Amygdala (tissue), 56 donors: ENCODE measurements at places on chromosomes 3 and 15.

- no peak for DNase-seq
Measured at GRCh38 chr3:54349231-54349652, 226.9 kb downstream of the CACNA2D3 start.

GRCh38 chr3:185519021-185519420 is 20.2 kb upstream of the TMEM41A start:
- no peak for DNase-seq

DNA sequence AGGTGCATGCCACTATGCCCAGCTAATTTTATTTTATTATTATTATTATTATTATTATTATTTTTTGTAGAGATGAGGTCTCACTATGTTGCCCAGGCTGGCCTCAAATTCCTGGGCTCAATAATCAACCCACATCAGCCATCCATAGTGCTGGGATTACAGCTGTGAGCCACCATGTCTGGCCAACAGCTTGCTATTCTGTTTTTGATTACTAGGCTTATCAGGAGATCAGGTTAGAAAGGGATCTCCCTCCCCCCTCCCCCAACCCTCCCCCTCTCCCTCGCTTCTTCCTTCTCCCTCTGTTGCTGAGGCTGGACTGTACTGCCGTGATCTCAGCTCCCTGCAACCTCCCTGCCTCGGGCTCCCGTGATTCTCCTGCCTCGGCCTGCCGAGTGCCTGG is 8.6 kb downstream of the CLN6 start:
- no peak for DNase-seq

DNA sequence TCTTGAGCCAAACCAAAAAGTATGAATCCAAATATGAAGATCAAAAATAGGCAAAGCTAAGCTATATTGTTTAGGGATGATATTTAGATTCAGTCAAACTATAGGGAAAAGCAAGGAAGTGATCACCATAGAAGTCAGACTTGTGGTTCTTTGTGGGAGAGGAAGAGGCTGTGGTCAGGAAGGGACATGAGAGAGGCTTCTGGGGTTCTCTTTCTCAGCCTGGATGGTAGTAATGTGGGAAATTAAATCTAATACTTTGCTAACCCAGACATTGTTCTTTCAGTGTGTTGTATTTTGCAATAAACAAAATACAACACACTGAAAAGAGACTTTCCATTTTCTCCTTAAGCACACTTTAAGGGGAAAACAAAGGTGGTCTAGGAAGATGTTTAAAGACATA is 3.1 kb downstream of the CX3CR1 start:
- no peak for DNase-seq

- no peak for DNase-seq
Measured at GRCh38 chr3:134078169-134078831, 48.6 kb upstream of the SLCO2A1 start.

DNA sequence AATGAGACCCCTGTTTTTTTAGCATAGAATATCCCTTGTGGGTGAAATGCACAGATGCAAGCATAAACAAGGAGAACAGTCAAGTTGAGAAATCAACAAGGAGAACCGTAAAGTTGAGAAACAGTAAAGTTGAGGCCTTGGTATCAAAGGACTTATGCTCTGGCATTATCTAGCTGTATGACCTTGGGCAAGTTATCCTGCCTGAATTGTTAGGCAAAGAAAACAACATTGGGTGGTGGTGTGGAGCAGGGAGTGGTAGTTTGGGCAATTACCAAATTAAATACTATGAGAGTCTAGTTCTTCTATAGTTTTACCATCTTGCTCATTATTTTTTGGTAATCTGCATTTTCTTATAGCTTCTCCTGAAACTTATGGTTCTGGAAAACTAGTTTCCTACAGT is 573.4 kb upstream of the ARPP21 start:
- no peak for DNase-seq

- DNase-seq = no peak
Measured at GRCh38 chr3:185925353-185925752, 12.5 kb downstream of the TRA2B start.

DNA sequence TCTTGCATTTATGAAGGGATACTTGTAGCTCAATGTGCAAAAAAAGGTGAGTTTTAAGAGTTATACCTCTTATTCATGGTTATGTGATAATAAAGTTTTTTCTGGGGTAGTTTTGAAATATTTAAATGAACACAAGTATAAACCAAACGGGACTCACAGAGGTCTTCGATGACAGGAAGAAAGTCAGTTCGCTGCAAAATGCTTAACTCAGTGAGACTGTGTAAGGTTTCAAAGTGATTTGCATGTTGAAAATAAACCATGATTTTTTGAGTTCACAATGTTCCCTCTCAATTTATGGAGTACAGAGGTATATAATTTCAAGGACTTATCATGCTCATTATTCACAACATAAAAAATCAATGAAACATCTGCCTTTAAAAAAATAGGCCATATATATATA is 36.3 kb upstream of the MYH15 start:
- DNase-seq = no peak

DNA sequence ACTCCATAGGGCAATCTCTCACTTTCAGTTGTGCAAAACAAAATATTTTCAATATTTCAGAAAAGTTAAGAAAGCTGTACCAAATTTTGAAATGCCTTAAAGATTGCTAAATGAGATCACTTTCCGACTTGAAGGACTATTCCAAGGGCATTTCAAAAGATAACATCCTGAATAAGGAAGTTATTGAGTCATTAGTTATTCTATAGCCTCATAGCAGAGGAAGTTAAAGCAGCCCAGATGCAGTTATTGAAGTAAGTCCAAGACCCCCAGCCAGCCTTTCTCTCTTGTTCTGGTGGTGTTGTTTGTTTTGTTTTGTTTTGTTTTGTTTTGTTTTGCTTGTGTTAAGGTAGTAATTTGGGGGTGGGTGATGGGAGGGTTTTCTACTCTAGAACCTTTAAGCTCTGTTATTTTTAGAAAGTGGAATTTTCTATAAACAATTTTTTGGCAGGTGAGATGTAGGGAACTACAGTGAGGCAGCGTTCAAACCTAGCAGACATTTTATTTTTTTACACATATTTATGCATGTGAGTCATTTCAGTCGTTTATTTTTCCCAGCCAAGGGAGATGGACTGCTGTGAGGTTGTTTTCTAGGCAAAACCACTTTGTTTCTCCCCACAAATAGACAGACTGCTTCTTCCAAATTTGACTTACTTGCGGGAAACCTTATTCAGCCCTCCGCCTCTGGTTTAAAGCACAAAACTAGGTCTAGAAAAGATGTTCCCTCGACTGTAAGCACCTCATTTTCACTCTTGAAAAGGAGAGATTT is 216.3 kb upstream of the ARPP21 start:
- DNase-seq = no peak

DNA sequence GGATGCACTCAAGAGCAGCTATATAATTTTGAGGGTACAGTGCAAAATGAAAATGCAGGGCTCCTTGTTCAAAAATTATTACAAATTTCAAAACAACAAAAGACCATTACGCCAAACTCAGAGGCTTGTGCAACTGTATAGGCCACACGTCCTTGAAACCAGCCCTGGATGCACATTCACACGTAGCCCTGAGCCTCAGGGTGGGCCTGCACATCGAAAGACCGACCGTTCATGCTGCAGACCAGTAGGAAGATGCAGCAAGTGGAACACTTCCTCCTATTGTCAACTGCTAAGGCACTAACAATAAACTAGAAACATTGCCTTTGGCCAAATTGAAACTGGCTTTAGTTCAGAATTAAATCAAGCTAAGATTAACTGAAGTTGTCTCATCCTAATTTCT is 174.7 kb downstream of the SHOX2 start:
- no peak for DNase-seq

- no peak for DNase-seq
Measured at GRCh38 chr15:59398220-59398619, 25.5 kb upstream of the MYO1E start.

DNA sequence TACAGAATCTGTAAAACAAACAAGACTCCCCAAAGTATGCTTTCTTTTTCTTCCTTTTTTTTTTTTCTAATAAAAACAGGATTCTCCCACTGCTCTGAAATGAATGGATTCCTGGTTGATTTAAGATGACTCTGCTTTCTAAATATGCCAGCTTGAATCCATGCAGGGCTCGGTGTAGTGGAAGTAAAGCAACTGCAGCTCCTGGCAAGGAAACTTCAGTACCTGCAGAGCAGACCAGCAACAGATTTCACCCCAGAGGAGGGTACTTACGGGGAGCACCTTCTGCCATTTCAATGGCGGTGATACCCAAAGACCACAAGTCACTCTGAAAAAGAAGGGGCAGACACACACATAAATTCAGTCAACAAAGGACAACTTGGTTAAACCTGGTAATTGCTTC is 150.5 kb upstream of the SLC2A2 start:
- no peak for DNase-seq

DNA sequence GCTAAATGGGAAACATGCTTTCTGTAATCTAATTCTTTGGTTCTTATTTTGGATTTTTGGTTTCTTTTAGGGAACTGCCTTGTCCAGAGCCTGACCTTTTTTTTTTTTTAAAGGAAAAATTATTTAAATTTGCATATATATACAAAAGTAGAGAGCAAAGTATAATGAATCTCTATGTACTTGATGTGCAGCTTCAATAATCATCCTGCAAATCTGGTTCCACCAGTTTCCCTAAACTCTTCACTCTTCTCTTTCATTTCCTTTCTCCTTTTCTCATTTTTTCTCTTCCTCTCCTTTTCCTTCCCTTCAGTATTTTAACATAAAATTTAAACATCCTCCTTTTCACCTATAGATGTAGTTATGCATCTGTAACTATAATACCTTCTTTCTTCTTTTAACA is 82.5 kb downstream of the USP13 start:
- DNase-seq = no peak

- DNase-seq = no peak
Measured at GRCh38 chr15:36544518-36545466, 34.6 kb upstream of the CDIN1 start.

DNA sequence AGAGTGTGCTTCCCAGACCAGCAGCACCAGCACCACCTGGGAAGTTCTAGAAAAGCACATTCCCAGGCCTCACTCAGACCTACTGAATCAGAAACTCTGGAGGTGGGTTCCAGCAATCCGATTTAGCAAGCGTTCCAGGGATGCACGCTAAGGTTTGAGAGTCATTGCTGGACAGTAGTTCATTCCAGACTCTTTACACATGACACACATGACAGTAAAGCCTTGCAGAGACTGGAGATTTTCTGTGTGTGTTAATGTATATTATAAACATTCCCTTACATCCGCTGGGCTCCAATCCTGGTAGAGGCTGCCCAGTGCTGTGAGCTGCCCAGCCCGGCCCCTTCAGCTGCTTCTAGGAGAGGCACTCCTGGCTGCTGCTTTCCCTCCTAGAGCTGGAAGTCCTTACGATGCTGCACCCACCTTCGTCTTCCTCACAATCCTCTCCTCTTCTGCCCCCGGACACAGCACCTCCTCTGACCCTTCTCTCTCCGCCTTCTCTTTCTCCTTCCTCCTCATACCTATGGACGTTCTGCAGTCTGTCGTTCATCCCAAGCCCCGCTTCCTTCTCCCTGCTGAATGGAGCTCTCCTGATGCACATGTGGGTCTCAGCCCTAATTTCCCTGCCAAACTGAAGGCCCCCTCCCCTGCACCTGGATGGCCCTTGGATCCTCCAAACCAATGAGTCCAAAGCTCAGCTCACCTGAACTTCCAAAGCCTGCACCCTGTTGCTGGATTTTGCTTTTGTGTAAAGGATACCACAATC is 44.4 kb downstream of the ITGA11 start:
- DNase-seq = no peak

- no peak for DNase-seq
Measured at GRCh38 chr3:150073513-150073912, 102.8 kb upstream of the PFN2 start.

DNA sequence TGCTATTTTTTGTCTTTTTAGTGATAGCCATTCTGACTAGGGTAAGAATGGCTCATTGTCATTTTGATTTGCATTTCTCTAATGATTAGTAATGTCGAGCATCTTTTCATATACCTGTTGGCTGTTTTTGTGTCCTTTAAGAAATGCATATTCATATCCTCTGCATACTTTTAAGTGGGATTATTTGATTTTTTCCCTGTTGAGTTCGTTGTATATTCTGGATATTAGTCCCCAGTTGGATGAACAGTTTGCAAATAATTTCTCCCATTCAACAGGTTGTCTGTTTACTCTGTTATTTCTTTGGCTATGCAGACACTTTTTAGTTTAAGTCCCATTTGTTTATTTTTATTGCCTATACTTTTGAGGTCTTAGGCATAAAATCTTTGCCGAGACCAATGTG is 30.6 kb downstream of the ASB14 start:
- DNase-seq = no peak

DNA sequence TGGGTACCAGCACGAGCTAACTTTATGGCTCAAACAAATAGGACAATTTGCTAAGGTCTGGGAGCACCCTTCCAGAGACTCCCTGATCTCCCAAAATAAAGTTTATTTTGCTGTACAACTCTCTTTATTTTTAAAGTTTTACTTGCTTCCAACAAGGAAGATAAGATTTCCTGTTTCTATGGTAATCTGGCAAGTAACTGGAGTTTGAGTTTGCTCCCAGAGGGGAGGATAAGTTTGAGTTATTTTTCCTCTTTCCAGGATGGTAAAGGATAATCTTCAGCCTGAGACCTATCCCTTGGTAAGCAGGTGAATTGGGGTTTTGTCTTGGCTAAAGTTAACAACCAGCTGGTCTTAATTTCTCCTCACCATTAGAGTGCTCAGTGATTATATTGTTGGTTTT is 1019.4 kb upstream of the ALCAM start:
- DNase-seq = no peak

DNA sequence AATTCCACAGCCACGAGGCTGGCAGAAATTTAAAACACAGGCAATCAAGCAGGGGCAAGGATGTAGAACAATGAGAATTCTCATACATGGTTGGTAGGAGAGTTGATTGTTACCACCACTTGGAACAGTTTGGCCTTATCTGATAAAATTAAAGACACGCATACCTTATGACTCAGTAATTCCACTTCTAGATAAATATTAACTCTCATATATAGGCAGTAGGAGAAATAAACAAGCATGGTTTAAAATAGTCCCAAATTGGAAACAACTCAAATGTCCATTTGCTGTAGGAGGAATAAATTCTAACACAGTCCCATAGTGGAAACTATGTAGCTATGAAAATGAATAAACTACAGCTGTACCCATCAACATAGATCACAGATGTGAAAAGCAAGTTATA is 42.3 kb upstream of the USP3 start:
- DNase-seq = no peak

GRCh38 chr3:175129571-175129970 is 270.4 kb downstream of the NAALADL2 start:
- no peak for DNase-seq

GRCh38 chr3:151912028-151912427 is 38.6 kb downstream of the SUCNR1 start:
- no peak for DNase-seq

- no peak for DNase-seq
Measured at GRCh38 chr3:153783741-153784480, 337.3 kb upstream of the ARHGEF26 start.

DNA sequence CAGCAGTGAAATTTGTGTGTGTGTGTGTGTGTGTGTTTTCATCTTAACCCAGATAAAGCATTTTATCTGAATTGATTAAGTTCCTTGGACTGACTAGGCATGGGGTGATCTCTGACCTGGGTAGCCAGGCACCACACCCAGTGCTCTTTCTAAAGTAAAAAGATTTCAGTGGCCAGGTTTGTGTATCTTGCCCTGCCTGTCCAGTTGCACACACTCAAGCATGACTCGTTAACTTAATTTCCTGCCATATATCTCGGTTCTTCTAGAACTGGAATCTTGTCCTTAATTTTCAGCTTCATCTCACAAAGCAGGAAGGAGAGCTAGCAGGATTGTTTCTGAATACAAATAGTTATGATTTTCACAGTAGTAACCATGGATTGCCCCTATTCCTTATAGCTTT is 17.0 kb downstream of the TM4SF18 start:
- no peak for DNase-seq
